ENCODE measurements at places on chromosomes 5 and 9.

GRCh38 chr9:11192993-11193392 is 580.2 kb upstream of the PTPRD start:
- DNase-seq, result no peak

- no peak for DNase-seq
Measured at GRCh38 chr5:176379881-176380280, 8.5 kb downstream of the NOP16 start.

DNA sequence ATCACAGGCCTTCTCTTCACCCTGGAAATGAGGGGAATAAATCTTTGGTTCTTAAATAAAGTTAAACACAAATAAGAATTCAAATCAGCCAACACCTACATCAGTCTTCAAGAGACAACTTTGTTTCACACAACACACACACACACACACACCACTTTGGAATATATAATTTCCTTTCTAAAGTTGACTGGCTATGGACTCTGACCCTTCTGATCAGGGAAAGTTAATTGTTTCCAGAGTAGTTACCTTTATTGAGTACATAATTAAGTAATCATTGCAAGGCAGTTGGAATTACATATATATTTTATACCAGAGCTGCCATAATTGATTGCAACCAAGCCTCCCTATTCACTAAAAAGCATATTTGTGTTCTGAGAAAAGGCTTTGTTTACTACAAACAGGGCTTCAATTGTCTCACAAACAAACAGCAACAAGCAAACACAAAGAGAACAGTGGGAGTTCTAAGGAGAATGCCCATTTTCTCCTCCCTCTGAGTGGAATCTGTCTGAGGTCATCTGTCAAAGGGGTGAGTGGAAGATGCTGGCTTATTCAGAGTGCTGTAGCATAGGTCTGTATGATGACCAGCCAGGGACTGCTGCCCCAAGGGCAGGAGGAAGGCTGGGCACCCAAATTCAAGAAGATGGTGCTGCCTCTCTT is 136.6 kb downstream of the SEMA6A start:
- peak; percentile 55 for DNase-seq

DNA sequence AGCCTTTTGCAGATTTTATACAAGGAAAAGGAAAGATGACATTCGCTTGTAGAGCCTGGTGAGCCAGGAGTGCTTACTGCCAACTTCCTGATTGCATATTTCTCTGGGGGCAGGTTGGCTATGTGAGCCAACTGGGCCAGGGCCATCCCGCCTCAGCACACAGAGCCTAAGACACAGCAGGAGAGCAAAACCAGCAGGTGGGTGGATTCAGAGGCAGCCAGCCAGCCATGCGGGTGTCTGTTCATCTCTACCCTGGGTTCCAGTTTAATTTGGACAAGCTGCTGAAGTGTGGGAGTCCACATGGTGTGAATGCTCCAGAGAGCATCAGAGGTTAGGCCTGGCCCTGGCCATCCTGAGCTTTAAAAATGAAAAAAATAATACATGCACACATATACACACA is 291.4 kb downstream of the ARHGEF28 start:
- no peak for DNase-seq

- DNase-seq, result no peak
Measured at GRCh38 chr5:126516852-126517251, 78.2 kb downstream of the ALDH7A1 start.

GRCh38 chr5:172892713-172893112 is 58.7 kb downstream of the ERGIC1 start:
- no peak for DNase-seq

DNA sequence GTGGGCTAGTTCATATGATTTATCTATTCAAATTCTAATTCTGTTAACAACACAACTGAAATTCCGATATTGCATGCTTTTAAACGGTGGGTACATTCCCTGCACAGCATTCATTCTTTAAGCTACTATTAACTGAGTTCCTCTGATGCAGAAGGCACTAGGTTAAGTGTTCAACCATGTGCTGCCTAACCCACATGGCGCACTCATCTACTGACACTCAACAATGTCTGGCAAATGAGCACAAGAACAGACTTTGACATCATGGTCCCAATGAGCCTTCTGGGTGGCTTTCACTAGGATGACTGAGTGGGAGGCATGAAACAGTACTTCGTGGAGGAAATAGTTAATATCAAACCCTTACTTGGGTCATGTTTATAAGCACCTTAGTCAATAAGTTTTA is 10.2 kb downstream of the NREP start:
- no peak for DNase-seq

- DNase-seq, result no peak
Measured at GRCh38 chr9:106326493-106326892, 536.5 kb upstream of the ZNF462 start.

DNA sequence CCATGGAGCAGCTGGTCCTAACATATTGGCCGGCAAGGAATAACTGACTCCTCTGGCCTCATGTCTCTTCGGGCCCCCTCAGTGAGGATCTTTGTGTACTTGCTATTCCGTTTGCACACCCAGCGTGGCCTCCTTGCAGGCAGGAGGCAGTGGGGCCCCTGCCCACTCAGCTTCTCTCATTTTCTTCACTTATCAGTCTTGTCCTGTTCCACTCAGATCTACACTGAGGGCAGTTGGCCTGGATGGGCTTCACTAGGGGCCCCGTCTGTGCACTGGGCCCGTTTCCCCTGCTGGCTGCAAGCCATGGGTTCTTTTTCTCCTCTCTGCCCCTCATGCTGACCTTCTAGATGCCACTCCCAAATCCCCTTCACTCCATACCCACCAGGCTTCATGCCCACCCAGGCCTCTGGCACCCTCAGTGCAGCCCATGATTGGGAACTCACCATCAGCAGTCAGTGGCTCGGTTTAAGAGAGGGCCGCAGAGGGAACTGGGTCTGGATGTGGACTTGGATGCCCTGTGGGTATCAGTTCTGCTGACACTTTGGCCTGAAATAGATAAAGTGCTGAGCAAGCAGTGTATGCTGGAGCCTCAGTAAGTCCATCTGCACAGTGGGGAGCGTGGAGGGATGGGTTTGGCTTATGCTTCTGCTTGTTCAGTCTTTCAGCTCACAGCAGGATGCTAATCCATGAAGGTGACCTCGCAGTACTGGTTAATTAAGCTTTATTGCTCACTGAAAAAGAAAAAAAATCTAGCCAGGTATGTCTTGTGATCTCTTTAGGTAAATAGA is 57.9 kb downstream of the ERBIN start:
- no peak for DNase-seq

- DNase-seq, result no peak
Measured at GRCh38 chr9:137402746-137403145, 20.2 kb downstream of the EXD3 start.

DNA sequence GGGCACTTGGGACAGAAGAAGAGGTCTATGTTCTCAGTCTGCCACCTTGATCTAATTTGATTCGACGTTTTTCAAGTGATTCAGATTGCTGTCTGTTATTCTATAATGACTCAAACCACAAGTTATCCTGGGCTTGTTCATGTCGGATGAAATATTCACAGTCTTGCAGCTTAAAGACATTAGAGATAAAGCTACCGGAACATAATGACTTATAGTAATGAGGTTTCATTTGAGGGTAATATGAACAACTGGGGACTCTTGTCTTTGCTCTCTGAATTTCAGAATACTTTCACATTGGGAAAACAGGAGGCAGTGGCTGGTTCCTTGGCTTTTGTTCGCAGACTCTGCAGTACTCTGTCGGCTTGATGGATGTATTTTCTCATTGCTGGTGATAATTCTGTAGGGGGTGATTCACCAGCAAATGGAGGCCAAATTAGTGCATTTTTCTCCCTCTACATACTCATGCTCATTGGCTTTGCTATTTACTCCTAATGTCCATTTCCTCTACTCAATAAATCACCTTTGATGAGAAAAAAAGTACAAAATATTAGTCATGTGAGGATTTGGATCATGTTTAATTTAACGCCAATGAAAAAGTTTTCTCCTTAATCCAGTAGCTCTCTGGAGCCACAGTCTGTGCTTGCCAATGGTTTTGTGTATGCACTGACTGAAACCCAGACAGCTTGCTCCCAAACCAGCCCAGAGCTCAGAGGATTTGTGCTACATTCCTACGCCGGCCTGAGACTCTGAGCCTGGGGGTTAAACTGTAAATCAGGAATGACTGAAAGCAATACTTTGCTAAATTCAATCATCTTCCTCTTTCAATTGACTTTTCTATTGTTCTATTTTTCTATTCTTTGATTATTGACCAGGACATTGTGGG is 154.7 kb upstream of the ANKH start:
- DNase-seq, result no peak

DNA sequence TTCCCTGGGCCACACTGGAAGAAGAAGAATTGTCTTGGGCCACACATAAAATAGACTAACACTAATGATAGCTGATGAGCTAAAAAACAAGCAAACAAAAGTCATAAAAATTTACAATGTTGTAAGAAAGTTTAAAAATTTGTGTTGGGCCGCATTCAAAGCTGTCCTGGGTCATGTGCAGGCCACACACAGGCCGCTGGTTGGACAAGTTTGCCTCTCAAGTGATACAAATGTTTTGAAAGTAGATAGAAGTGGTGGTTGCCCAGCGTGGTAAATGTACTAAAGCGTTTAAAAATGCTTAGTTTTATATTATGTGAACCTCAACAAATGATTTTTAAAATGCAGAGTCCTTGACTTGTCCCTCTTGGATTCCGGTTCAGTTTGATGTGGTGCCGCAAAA is 94.9 kb upstream of the TBCA start:
- no peak for DNase-seq

DNA sequence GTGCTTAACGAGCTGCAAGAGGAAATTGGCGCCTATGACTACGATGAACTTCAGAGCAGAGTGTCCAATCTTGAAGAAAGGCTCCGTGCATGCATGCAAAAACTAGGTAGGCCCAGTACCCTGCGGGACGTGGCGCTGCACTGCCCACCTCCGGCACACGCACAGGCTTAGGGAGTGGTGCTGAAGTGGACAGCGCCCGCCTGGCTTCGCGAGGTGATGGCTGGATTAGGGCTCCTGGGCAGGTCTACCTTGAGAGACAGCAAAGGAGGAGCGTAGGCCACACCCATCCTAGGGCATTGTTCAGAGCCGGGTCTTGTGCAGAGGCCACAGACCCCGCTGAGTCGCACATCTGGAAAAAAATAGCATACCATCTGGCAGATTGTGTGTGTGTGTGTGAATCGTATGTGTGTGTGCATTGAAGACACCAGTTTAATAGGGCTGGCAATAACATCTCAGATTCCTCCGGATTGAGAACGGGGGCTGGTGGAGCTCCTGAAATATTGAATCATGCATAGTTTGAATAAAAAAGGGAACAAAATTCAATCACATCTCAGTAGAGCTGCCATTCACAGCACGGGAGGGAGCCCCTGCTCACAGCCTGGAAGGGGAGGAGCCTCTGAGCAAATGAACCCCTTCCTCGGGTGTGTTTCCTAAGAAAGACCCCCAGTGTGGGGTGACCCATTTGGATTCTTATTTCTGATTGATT is 11.1 kb downstream of the OLFM1 start:
- DNase-seq, result peak; percentile 92

GRCh38 chr5:43168175-43168574 is 23.9 kb upstream of the NIM1K start:
- no peak for DNase-seq

GRCh38 chr9:136728548-136729123 is 14.1 kb downstream of the LCN10 start:
- peak; percentile 90 for DNase-seq

GRCh38 chr5:159681661-159682060 is 234.6 kb upstream of the ADRA1B start:
- DNase-seq, result no peak
